ENCODE measurements at places on chromosomes 12 and 14.
A peak's percentile ranks its signal among the peaks of the same experiment; 100 is the strongest.

DNA sequence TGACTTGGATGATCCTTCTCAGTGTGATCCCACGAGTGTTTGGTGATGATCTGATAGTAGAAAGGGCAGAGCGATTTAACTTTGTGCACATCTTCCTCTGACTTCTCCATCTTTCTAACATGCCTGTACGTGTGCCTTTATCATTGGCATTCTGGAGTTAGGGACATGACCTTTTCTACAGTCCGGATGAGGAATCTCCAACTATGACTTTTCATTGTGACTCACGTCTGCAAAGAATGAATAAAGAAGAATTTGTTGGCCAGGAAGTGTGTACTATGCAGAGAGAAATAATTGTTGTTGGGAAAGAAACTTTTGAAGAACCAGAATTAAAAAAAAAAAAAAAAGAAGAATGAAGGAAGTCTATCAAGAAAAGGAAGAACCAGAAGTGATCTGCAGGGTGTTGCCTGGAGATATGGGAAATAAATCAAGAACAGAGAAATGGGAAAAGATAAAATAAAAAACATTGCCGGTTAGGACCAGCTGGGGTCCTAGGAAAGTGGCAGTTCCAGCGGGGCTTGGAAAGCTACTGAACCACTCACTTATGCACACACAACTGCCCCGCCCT is 25.3 kb downstream of the PPFIBP1 start:
- no peak for DNase-seq

DNA sequence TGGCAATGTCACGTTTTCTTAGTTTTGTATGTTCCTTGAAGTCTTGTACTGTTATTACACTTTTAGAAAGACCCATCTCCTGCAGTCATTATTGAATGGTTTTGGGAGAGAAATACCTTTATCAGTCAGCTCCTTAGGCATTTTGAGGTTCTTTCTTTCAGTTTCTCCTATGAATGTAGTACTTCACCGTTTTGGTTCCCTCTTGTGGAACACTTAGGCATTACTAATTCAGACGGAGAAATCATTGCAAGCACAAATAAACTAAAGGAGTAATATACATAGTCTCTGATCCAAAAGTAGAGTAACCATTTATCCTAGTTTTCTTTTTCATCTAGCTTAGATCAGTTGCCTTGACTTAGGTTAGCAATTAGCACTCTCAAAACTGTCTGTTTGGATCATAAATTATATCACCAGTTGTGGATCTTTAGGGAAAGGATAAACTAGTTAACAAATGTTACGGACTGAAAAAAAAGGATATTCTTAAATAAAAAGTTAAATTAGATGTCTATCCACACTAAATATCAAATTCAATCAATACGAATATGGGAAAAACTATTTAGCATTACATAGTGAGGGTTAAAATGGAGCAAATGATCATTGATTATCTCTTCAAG is 1538.3 kb upstream of the SEL1L start:
- no peak for DNase-seq

GRCh38 chr12:105457026-105457425 is 126.5 kb downstream of the C12orf75 start:
- no peak for DNase-seq

DNA sequence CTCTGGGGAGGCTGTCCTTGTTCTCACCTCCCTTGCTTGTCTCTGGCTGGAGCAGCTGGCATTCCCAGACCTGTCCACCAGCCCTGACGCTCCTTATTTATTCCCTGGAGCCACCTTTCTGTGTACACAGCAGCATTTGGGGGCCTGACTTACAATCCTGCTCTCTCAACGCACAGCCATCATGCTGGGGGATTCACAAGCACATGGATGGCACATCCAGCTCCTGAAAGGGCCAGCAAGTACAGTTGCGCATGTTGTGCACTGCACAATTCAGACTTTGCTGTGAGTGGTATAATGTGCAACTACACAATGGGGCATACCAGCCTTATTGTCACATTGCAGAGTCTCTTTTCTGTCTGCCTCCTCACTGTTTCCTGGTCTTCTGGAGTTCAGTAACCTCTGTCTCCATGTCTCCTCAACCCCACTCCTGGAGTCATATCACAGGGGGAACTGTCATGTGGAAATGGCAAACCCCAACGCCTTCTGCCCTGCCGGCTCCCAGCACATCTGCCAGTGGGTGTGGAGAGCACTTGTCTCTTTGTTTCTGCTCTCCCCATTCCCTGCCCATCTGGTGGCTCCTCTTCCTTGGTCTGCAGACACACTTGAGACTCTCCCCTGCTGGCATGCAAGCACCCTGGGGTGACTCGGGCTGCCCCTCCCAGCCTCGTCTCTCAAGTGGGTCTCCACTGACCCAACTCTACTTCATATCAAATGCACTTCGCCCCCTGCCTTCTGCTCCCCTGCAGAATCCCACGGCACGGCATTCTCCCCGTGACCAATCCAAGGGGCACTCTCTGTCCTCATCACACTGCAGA is 41.2 kb upstream of the MEG3 start:
- DNase-seq: peak; percentile 28

GRCh38 chr12:126061777-126062176 is 996.5 kb downstream of the AACS start:
- DNase-seq: no peak

DNA sequence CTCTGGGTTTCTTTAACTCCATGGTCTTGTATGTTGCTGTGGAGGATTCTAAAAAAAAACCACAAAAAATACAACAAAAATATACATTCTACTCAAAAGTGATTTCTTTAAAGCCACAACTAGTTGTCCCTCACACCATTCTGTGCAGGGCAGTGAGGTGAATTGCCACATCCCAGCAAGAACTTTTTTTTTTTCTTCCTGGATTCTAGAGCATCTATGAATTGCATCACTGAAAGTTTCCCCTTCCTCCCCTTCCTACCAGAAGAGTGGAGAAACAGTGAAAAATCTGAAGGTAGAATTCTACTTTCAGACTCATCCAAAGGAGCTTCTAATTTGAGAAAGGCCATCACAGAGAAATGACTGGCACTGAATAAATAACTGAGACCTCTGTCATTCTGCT is 395.3 kb downstream of the AEBP2 start:
- DNase-seq: no peak

DNA sequence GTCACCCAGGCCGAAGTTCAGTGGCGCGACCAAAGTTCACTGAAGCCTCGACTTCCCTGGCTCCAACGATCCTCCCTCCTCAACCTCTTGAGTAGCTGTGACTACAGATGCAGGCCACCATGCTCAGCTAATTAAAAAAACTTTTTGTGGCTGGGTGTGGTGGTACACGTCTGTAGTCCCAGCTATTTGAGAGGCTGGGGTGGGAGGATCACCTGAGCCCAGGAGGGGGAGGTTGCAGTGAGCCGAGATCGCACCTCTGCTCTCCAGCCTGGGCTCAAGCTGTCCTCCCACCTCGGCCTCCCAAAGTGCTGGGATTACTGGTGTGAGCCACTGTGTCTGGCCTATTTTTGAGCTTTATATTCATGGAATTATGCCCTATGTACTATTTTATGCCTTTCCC is 18.1 kb upstream of the RAD52 start:
- no peak for DNase-seq

- DNase-seq: no peak
These were observed 83.7 kb downstream of the HEATR5A start for GRCh38 chr14:31336646-31337045.

- DNase-seq: no peak
These were observed 452.4 kb downstream of the TMEM121 start for GRCh38 chr14:105978618-105979295.

DNA sequence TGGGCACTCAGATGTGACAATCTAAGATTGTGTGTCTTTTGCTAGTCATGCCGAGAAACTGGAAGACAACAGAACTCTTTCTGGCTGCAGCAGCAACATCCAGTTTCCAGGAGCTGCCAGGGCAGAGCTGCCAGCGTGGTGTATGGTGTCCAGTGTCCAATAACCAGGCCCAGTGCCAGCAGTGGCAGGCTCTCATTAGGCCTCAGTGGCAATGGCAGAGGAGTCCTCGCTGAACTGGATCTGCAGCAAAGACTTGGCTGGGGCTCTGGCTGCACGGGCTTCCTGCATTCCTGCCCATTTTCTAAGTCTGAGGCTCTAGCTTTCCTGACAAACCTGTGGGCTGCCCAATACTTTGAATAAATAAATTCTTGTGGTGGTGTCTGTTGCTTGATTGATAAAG is 26.2 kb upstream of the PPM1A start:
- DNase-seq: no peak

- no peak for DNase-seq
These were observed 7.3 kb downstream of the SLC25A47 start for GRCh38 chr14:100330388-100330931.

DNA sequence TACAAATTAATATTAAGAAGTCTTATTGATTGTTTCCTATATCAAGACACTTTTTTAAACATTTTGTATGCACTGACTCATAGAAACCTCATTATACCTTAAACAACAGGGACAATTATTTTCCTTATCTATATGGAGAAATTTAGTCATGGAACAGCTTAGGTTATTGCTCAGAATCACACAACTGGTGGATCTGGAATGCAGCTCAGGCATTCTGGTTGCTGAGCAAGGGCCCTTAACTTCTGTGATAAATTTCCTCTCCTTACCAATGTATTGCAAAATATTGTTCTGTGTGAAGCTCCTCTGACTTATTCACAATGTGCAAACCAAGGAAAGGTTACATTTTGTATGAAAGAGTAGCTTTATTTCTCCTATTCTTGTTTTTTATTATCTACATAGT is 817.8 kb downstream of the LRFN5 start:
- no peak for DNase-seq

- no peak for DNase-seq
These were observed 81.9 kb downstream of the PELI2 start for GRCh38 chr14:56199982-56200577.

GRCh38 chr14:77055981-77056380 is 27.5 kb upstream of the IRF2BPL start:
- no peak for DNase-seq

- no peak for DNase-seq
These were observed 17.3 kb upstream of the TMPRSS12 start for GRCh38 chr12:50825372-50825838.

DNA sequence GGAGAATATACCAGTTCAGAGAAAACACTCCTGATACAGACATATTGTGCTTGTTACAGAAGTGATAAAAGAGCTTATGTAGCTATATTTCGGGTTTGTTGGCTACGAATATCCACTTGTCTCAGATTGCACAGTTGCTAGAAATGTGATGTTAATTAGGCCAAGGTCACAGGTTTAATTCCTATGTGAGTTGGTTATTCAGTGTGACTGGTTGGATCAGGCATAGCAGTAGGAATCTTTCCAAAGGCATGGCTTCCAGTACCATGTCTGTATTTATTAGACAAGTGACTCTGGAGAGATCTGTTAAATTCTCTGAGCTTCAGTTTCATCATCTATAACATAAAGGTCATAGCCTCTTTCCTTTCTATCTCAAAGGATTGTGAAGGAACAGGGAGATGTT is 152.7 kb upstream of the KITLG start:
- DNase-seq: no peak

DNA sequence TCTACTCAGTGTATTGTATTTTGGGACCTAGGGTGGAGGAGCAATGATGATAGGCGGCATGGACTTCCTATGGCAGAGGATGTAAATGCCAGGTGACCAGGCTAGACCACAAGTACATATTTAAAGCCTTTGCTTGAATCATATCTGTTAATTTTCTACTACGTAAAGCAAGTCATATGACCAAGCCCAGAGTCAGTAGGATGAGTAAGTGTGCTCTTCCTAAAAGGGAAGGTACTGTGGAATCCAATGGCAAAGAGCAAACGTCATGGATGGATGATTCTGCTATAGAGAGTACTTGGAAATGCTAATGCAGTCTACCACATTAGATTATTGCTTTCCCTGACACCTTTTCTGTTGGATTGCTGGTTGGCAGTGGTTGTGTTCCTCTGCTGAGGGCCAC is 16.8 kb downstream of the GPATCH2L start:
- no peak for DNase-seq

DNA sequence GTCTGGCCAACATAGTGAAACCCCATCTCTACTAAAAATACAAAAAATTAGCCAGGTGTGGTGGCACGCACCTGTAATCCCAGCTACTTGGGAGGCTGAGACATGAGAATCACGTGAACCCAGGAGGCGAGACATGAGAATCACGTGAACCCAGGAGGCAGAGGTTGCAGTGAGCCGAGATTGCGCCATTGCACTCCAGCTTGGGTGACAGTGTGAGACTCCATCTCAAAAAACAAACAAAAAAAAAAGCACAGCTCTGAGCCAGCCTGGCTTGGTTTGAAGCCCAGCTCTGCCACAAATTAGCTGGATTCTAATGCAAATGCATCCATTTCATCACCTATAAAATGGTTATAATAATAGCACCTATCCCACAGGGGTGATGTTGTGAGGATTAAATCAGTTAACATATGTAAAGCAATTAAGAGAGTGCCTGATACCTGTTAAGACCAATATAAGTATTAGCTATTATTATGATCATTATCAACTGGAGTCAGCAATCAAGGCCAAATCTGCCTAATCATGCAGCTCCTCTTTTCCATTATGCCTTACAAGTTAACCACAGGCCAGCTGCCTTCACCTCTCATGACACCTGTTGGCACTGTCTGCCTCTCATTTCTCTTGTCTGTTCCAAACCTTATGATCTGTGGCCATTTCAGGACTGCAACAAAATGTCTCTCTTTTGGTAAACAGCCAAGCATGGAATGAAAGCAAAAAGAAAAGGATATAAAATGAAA is 2.1 kb downstream of the GNPTAB start:
- DNase-seq: no peak

GRCh38 chr14:89401761-89402160 is 15.3 kb downstream of the FOXN3 start:
- DNase-seq: no peak
